ENCODE measurements at places on chromosomes 1 and 21.

DNA sequence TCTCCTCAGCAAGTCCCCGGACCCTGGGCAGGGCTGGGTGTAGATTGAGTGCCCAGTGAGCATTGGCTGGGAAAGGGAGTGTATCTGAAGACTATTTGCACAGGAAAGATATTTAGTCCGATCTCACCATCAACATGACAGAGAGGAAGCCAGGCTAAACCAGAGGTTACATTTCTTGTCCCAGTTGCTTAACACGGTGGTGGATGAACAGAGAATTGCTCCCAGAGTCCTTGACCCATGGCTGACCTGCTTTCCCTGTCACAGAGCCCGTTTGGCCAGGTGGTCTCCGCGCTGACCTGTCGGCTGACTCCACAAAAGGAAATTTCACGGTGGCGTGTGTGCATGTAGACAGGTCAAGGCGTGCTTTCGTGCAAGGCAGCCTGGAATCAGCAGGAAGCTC, 83.5 kb downstream of the BEND5 start:
- DNase-seq = no peak

GRCh38 chr21:14942801-14943490, 121.9 kb downstream of the NRIP1 start:
- no peak for DNase-seq

DNA sequence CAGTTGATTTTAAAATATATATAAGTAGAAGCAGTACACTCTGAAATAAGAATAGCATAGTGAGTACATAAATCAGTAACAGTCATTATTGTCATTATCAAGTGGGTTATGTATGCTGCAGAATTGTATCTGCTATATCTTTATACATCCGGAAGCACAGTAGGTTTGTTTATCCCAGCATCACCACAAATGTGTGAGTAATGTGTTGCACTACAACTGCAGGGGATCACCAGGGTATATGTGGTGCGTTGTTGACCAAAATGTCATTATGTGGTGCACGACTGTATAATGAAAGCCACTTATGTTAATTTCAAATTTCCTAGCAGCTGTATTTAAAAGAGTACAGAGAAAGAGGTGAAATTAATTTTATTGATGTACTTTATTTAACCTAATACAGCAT, 87.7 kb upstream of the GADD45A start:
- no peak for DNase-seq

DNA sequence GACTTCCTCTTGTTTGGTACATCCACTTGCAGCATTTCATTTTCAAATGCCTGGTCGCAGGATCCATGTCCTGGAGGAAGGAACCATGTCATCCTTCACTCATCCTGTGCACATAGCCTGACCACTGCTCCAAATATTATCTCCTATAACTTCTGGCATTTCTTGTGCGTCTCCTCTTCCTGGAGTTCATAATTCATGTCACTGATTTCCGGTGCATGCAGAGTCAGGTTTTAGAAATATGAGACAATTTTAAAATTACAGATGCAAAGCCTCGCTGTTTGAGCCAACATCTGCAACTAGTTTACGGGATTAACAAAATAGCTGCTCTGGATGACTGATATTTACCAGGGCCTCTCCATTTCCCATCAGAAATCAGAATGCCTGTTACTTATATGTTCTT, 268.1 kb downstream of the DNM3 start:
- DNase-seq = no peak

GRCh38 chr1:34906756-34907155, 22.7 kb downstream of the DLGAP3 start:
- DNase-seq = no peak

GRCh38 chr21:46115441-46116188, 17.7 kb downstream of the COL6A2 start:
- DNase-seq = no peak

- DNase-seq = no peak
These were observed 68.1 kb downstream of the URB2 start for GRCh38 chr1:229694053-229694693.

- DNase-seq = no peak
These were observed 971.0 kb downstream of the AMY1C start for GRCh38 chr1:104720741-104721140.

DNA sequence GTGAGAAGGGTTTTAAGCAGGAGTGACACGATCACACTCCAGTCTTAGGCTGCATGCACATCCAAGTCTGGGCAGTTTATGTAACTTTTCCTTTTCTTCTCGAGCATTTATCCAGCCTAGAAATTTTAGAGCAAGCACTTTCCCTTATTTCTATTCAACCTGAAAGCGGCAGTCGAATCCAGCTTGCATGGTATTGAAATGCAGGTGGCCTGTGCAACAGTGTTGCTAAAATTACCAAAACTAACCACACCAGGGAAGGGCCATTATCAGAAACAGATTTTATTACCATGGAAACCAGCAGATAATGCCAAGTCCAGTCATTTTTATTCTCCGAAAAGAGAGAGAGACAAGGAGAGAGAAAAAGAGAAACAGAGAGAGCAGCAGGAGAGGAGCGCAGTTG, 179.9 kb upstream of the ZC3H12A start:
- no peak for DNase-seq

DNA sequence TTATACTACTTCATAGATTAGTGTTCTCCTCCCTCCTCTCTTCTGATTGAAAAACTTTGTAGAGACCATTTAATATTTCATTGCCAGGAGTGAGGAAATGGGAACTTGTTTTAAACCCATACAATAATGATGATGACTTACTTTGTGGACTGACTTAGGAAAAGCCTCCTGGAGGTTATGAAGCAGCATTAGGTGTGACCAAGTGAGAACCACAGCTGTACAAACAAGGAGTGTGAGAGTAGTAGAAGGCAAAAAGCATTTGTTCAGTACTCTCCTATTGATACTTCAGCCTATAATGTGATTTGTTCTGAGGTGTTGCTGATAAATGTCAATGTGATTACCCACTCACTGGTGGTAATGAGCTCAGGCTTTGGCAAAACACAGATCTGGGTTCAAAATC, 8.4 kb downstream of the TIPRL start:
- DNase-seq = no peak

GRCh38 chr1:110160538-110161100, 10.3 kb downstream of the SLC6A17 start:
- no peak for DNase-seq

DNA sequence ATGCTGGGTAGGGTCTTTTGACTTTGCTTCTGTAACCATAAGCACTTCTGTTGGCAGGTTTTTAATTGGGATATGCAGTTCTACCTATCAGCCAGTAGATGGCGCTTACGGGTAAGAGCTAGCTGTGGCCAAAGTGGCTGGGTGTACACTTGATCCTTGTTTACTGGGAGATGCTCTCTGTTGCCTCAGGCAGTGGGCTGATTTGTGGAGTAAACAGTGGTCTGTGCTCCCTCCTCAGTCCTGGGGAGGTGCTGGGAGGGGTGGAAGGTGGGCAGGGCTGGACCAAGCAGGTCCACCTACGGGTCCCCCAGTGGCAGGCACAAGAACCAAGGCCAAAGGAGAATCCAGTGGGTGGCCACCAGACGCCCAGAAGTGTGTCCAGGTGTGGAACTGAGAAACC, 43.4 kb downstream of the RALGPS2 start:
- DNase-seq = no peak

- no peak for DNase-seq
These were observed 86.9 kb downstream of the CD247 start for GRCh38 chr1:167431261-167431908.

DNA sequence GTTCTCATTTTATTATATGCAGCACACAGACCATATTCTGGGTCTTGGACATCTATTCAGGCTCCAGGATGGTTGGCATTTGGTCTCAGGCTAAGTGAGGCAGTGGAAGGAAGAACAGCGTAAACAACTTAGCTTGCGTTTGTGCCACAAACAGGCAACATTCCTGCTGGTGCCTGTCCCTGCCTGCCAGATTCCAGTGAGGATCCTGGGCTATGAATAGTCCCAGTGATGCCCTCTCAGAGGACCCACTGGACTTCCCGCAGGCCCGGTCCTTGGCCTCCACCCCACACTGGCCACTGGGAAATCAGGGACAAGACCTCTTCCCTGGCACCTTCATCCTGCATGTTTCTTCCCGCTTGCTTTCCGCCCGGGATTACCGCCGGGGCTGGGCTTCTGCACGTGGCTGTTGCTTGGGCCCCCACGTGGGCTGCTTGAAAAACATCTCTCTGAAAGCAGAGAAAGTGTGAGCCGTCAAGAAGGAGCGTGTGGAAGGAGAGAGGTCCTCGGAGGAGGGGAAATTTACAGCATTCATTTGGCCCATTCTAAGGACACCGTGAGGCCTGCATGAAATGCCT, 145.1 kb upstream of the WNT4 start:
- no peak for DNase-seq

- no peak for DNase-seq
These were observed 1.6 kb downstream of the TTC13 start for GRCh38 chr1:230976825-230977747.

DNA sequence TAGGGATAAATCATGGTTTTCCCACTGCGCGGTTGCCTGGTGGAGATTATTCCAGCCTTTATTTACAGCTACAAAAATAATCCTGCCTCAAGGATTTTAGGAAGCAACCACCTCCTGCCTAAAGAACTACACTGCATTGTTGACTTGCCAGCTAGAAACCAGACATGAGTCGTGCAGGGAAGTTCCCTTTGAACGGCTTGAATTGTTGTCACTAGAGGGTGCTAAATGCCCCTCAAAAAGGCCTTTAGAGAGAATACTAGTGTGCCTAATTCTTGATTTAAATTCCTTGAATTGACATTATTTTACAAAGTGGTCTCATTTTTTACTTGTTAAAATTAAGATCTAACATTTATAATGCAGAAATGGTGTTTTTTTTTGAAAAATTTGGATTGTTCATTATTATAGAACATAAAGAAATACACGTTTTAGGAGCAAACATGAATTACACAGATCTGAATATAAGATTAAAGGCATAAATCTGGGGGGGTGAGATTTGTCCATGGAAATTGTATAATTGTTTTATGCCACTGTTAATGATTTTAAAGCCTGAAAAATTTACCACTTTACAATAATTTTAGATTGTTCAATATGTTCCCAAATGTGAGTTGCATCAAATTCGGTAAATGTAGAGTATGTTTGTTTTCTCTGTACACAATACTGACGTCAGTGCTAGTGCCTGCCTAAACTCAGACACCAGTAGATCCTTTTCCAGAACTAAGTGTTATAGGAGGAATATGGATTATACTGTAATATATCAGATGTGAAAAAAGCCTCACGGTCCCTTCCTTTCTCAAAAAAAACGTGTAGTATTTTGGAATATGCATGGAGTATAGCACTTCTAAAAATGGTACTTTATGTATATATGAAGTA, 7.6 kb upstream of the ERG start:
- no peak for DNase-seq

GRCh38 chr1:227297073-227297793, 21.1 kb downstream of the CDC42BPA start:
- DNase-seq = no peak

DNA sequence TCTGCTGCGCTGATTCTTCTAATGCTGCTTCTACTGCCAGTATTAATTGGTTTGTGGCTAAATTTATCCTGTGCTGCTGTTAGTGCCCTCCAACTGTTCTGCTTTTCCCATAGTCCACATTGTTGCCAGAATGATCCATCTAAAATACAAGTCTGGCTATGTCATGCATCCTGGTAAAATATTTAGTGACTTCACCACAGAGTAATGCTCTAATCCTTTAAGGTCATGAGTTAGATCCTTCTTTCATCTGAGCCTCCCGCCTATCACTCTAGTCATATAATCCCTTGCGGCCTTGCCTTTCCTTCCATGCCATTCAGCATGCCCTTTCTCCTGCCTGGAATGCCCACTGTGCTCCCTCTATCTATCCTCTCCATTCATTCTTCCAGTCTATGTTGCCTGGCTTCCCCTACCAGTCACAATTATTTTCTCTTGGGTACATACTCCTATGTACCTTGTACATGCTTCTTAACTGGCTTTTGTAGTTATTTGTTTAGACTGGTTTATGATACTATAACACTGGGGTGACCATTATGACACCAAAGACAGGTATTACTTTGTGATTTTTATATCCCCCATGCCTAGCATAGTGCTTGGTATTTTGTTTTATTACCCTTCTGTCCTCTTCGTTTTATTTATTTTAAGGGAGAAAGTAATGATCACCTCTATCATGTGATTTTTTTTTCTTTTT, 144.0 kb downstream of the MAGI3 start:
- no peak for DNase-seq

- no peak for DNase-seq
These were observed 21.7 kb upstream of the KCND3 start for GRCh38 chr1:112011202-112011601.

- no peak for DNase-seq
These were observed 45.6 kb downstream of the SUCO start for GRCh38 chr1:172578586-172578985.

- DNase-seq = no peak
These were observed 308.5 kb upstream of the ADAMTS5 start for GRCh38 chr21:27275294-27275927.

- no peak for DNase-seq
These were observed 297.5 kb downstream of the HHIPL2 start for GRCh38 chr1:222250376-222250775.

- DNase-seq = no peak
These were observed 49.9 kb upstream of the LAPTM5 start for GRCh38 chr1:30807318-30808066.

DNA sequence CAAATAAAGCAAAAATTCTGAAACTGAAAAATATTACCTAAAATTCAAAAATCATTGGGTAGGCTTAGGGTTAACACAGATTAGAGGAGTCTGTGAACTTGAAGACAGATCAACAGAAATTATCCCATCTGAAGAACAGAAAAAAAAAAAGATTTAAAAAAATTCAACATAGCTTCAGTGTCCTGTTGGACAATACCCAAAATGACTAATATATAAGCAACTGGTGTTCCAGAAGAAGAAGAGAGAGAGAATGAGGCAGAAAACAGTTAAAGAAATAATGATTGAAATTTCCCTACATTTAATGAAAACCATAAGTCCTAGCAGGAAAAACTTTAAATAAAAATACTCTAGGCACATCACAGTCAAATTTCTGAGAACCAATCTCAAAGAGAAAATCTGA, 31.5 kb downstream of the TMCO1 start:
- no peak for DNase-seq

- no peak for DNase-seq
These were observed 4.4 kb downstream of the PIGR start for GRCh38 chr1:206941766-206942418.

GRCh38 chr1:100075773-100076172, 57.0 kb downstream of the SASS6 start:
- no peak for DNase-seq

DNA sequence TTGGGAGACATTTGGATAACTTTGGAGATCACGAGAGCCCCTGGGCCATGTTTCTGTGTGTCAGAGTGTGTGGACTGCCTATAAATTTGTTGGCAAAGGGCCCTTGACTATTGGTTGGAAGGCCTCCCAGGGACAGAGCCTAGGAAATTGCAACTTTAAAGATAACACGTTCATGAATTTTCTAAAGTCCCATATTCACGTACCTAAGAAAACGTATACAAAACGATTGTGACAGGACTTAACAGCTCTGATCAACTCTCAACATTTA, 55.8 kb downstream of the DOP1B start:
- DNase-seq = no peak

DNA sequence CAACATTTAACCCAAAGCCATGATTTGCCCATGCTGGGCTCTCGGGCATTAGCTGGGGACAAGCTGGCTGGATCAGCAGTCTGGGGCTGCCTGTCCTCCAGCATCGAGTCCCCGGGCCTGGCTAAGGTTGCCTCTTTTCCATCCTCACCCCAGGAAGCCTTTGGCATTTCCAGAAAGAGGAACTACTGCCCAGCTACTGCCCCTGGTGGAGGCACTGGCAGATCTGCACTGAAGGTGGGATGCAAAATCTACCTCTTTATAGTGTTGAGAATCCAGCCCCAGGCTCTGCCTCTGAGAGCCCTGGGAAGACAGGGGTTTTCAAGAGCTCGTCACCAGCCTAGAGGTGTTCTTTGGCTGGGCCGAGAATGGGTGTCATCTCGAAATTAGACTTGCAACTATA, 635.9 kb downstream of the MATN1 start:
- no peak for DNase-seq
